ENCODE measurements at places on chromosomes 2 and 18.
A peak's percentile ranks its signal among the peaks of the same experiment; 100 is the strongest.

DNA sequence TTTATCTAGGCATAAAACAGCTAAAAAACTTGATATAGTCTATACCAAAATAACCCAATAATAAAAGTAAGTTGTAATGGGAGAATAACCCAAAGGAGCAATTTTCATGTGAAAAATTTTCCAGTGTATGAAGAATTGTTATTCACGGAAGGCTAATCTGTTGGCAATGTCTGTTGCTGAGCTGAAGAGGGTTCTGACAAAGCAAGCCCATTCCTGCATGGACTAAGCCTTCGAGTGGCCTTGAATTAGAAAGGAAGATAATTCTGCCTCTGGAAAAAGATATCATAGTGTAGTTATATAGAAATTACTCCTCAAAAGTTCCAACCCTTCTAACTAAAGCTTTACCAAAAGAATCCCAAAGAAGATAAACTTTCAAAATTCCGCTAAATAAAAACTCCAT lies 101.5 kb downstream of the MAP2 start:
- DNase-seq = no peak

- DNase-seq = no peak
These were observed 294.5 kb downstream of the NR4A2 start for GRCh38 chr2:156038021-156038420.

DNA sequence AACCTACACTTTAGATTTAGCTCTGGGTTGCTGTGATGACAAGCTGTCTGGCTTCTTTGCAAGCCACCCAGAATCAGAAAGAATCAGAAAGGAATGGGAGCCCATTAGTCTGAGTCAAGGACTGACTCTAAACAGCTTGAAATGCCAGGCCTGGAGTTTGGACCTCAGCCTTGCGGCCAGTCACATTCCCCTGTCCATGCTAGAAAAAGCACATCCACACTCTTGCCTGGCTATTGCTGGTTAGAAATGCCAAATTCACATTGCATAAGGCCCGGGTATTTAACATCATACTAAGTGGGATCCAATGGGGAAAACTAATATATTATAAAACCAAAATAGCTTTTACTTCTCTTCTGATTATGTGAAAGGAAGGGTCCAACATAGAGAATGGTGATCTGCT lies 756.8 kb upstream of the KLHL29 start:
- no peak for DNase-seq

GRCh38 chr2:178277741-178278197 lies 83.5 kb downstream of the OSBPL6 start:
- peak; percentile 28 for DNase-seq

GRCh38 chr2:1976112-1976511 lies 231.8 kb upstream of the PXDN start:
- no peak for DNase-seq

DNA sequence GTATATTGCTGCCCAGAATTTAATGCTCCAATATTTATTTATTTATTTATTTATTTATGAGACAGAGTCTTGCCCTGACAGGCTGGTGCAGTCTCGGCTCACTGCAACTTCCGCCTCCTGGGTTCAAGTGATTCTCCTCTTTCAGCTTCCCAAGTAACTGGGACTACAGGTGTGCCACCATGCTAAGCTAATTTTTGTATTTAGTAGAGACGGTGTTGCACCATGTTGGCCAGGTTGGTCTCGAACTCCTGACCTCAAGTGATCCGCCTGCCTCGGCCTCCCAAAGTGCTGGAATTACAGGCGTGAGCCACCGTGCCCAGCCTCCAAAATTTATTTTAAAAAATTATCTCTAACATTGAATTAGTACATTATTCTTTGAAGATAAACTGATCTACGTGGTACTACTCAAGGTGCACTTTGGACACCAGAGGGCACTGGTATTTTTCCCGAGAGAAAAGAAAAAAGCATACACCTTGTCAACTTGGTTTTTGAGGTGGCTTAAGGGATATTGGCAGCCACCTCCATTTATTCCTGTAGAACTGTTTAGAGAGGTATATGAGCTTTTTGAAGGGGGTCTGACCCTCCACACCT lies 1.4 kb upstream of the IDH1 start:
- DNase-seq = no peak

GRCh38 chr2:99864561-99865553 lies 277.5 kb downstream of the AFF3 start:
- peak; percentile 67 for DNase-seq

- no peak for DNase-seq
These were observed 222.1 kb downstream of the ANKRD30B start for GRCh38 chr18:14970027-14970426.

DNA sequence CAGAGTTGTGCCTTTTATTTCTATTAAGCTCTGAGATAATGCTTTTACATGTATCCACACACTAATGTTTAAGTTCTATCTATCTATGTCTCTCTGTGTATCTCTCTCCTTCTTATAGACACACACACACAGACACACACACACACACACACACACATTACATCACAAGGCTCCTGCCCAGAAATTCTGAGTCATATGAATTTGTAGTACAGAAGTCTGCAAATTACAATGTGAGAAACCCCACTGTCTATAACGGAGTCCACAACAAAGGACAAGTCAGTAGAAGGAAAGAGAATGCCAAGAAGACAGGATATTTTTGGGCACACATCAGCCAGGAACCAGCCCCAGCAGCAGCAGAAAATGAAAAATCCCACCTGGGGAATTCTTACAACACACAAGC lies 142.4 kb downstream of the EN1 start:
- peak; percentile 1 for DNase-seq

DNA sequence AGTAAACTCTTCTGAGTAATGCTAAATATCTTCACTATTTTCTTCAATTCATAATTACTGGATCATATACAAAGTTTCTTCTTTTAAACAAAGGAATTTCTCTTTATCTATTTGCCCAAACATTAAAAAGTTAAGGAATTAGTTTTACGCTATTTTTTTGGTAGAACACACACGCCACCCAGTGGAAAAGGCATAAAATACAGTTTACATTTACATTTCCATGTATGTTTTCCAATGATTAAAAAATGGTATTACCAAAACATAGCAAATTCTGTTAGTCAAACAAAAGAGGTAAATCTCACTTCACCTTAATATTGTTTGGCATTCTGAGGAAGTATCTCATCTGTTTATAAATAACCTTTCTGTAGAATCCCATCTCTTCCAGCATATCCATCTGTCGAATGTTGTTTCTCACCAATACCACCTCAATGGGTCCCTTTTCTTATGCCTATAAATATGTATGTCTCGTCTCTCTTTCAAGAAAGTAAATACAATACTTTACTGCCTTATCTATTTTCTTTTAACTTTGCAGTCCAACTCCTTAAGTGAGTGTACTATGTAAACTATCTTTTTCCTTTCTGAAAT lies 7.2 kb downstream of the BOLL start:
- DNase-seq = peak; percentile 51

- no peak for DNase-seq
These were observed 22.2 kb downstream of the KIAA2012 start for GRCh38 chr2:202095235-202095634.

DNA sequence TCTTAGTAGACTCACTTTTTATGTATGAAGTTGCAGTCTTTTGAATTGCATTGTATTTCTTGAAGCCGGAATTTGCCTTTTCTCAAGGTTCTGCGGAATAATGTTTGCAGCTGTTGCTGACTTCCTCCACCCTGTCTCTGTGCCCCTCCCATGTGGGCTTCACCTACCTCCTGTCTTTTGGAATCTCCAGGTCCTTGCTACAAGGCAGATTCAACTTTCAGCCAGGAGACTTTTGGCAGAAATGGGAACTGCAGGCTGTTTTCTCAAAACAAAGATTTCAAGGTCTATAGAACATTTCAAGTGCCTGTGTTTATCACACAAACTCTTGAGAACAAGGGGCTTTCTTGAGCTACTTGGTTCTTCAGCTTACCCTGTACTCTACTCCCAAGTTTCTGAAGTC lies 25.6 kb downstream of the ZNF236 start:
- DNase-seq = no peak

DNA sequence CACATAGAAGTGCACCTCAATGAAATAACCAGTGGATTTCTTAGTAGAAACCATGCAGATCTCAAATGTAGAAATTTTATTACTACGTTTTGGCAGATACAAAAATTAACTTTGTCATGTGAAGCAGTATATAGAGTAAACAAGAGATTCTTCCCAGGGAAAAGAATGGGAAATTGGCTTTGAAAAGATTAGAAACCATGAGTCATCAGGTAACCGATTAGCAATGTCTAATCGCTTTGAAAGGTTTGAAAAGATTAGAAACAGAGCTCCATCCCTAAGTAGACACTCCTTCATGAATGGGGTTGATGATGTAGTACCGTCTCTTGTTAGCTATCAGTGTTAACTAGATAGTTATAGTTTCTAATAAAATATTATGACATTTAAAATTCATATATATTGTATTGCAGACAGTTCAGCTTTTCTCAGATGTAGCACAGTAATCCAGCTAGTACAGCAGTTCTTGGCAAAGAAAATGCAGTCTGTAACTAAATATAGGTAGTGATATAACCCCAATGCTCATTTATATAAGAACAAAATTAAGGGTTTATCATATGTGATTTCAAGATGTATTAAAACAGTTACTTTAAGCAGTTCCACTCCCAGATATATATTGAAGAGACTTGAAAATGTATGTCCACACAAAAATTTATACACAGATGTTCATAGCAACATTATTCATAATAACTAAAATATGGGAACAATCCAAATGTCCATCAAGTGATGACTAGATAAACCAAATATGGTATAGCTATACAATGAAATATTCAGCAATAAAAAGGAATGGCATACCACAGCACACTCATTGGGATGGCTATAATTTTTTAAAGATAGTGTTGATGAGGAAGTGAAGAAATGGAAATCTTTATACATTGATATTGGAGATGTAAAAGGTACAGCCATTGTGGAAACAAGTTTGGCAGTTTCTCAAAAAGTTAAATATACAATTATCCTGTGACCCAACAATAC lies 113.9 kb downstream of the PTPN4 start:
- peak; percentile 19 for DNase-seq

DNA sequence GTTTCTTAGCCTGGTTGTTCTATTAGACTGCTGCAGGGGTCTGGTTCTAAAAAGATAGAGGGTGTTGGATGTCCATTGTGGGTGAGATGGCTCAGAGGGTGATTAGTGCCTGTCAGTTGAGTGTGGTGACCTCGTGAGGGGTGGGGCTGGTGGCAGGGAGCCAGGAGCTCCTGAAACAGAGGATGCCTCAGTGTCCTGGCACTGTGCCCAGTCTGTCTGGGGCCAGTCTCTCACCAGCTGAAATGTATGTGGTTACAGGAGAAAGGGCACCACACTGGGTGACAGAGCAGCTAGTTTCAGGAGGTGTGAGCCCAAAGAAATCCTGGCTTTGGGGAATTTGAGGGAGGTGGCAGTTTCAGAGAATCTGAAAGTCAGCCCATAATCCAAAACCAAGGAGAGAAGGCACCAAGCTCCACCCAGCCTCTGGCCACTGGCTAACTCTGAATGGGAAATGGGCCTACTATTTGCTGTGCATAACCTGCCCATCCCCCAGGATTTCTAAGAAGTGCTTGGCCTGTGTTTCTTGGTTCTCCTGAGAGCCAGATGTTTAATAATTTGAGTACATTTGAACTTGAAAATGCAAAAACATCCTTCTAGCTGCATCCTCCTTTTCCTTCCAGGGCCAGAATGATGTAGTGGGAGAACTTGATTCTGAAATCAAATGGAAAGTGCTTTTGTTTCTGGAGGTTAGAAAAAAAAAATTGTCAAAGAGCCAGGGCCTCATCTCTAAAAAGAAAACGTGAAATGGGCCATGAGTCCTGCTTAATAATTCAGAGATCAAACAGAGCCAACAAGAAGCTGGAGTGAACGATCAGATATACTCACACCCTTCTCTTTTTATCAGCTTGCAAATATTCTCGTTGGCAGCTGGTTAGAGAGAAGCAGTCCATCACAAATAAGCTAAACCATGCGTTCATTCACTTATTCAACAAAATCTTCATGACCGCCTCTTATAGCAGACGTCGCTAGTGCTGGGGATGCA lies 92.3 kb downstream of the B3GNT2 start:
- no peak for DNase-seq

DNA sequence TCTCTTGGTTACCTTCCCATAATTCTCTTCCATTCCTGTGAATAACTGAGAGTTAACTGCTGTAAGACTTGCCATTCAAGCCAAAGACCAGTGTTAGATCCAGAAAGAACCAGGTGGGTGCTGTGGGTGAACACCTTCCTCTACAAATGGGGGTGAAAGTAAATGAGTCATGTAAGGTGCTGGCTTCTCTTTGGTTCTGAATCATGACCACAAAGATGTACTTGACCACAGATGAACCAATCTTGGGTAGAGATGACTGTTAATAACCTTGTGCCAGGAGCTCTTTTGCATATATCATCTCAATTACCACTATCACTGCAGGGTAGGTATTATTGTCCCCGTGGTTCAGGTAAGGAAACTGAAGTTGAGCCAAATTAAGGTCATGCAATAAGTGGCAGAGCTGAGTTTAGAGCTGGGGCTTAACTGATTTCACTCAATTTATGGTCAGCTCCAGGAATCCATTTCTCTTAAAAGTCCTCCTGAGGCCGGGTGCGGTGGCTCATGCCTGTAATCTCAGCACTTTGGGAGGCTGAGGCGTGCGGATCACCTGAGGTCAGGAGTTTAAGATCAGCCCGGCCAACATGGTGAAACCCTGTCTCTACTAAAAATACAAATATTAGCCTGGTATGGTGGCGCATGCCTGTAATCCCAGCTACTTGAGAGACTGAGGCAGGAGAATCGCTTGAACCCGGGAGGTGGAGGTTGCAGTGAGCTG lies 244.9 kb upstream of the CXCR4 start:
- DNase-seq = no peak

- peak; percentile 79 for DNase-seq
These were observed 14.3 kb downstream of the SPTBN1 start for GRCh38 chr2:54470266-54470938.

DNA sequence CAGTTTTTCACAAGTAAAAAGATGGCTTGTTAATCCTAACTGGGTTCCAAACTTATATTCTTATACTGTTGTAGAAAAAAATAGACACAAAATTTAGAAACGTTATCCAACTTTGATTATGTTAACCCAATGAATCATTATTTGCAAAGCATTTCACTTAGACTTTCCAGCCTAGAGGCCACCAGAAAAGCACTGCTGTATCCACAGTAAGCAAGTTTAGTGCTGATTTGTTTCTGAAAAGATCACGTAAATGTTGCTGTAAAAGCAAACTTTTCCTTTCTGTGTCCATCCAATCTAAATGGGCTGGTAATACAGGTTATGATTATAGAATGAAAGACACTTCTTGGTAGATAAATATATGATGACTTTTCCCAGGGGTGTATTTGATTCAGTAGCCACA lies 17.6 kb upstream of the BZW1 start:
- DNase-seq = no peak

- no peak for DNase-seq
These were observed 102.0 kb downstream of the RIT2 start for GRCh38 chr18:43013486-43013885.

Measured in IMR-90 (cell line).